Hippocampal formation (tissue), 2 donors: ENCODE measurements at places on chromosomes 6 and 20.

DNA sequence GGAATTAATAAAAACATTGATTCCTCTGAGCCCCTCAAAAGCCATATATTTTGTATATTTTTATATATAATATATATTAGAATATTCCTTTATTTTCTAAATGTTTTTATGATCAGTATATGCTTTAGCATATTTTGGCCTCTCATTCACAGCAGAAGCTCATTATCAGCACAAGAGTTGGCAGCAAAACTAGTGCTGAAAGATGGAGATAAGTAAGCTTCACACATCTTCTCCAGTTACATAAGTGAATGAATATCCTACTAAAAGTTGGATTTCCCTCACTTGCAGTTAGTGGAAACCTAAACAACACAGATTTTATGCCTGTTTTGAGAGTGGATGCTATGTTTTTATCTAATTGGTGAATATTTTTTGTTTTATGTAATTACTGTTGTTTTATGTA, 1303.8 kb upstream of the ADGRB3 start:
- no peak for DNase-seq

DNA sequence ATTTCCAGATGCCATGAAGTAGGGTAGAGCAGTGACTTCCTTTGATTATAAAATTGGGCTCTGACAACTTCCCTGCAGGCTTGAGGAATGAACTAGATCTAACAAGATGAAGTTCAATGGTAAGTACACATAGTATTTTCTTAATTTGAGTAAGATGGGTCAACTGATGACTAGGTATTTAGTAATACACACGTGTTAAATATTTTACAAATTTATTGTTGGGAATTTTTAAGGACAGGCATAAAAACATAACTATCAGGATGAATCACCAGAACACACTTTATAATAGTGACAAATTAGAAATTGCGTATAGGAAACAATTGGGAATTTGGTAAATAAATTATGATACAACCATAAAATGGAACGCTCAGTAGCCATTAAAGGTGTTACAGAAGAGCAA, 762.4 kb upstream of the SLC35B3 start:
- no peak for DNase-seq

DNA sequence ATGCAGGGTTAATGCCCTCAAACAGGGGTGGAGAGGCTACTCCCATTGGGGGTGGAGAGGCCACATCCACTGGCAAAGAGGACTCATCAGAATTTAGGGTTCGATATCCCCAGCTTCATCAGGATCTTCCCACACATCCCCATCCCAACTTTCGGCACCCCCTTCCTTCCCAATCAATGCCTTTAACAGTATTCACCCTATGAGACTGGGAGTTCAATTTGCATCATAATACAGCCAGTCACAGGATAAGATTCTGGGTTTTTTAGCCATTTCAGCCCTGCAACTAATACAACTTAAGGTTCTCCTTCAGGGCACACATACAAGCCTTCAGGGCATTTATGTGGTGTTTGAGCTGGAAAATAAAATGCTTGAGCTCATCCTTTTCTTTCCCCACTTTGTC, 80.9 kb downstream of the GMDS start:
- DNase-seq, result no peak

- DNase-seq, result no peak
Measured at GRCh38 chr6:106122306-106122918, 36.3 kb downstream of the PRDM1 start.

- peak; percentile 7 for DNase-seq
Measured at GRCh38 chr6:54717849-54718455, 128.6 kb upstream of the FAM83B start.

DNA sequence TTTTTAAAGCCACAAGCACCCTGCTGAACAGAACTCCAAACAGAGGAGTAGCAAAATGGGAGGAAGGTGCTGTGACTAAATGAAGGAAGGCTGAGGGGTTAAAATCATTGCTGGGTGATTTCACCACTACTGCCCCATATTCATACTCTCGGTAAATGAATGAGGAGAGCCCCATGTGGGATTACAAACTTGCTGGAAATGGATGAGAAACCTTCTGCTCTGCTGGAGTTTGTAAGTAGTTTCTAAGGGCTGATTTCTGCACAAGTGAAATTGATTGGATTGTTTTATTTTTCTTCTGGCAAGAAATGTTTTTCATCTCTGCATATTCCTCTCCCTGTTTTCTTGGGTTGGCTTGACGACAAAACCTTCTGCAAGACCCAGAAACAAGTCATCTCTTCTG, 533.5 kb upstream of the MMS22L start:
- DNase-seq, result no peak

GRCh38 chr20:58054780-58055373, 173.6 kb downstream of the ANKRD60 start:
- DNase-seq, result no peak

GRCh38 chr6:148649454-148649963, 97.3 kb upstream of the UST start:
- DNase-seq, result no peak

- no peak for DNase-seq
Measured at GRCh38 chr20:45445805-45446562, 23.6 kb upstream of the WFDC2 start.

DNA sequence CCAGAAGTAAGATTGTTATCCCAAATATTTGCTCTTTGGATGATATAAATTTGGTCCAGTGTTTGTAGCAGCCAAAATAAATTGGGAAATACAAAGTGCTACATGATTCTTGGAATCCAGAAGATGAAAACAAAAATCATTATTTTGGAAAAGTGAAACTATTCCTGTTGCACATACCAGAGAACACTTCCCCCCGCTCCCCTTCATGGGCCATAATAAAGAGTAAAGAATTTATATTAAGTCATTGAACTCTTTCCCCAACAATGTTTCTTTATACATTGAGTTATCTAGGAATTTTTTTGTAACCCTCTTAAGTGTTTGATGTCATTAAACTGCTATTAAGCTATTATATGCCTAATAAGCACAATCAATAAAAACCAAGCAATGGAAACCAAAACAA, 490.4 kb upstream of the HS3ST5 start:
- no peak for DNase-seq

DNA sequence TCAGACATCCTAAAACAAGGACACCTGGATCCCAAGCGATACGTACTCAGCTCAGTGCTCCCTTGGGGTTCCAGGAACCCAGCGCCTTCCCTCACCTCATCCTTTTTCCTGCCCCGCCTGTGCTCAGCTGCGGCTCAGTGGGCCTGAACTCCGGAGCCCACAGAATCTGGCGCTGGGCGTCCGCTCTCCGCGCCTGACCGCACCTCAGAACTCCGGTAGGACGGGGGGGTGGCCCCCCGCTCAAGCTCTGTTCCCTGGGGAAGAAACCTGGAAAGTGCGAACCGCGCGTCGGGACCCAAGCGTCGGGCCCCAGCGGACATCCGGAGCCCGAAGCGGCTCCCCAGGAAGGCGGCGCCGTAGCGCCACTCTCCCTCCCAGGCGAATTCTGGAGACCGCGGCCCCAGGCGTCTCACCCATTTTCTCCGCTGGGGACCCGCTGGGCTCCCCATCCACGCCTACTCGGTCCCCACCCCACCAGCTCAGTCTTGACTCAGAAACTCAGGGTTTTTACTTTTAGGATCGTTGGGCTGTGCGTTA, 336 bp upstream of the LY6G5C start:
- DNase-seq, result peak; percentile 23

GRCh38 chr20:60331688-60332300, 373.6 kb downstream of the CDH26 start:
- DNase-seq, result peak; percentile 34

GRCh38 chr6:39892490-39893129, 41.7 kb downstream of the MOCS1 start:
- DNase-seq, result peak; percentile 45

GRCh38 chr20:25399037-25399430, 8.4 kb upstream of the ABHD12 start:
- DNase-seq, result peak; percentile 87

- DNase-seq, result no peak
Measured at GRCh38 chr6:9409126-9409525, 973.8 kb upstream of the SLC35B3 start.

- no peak for DNase-seq
Measured at GRCh38 chr6:52579006-52579660, 2.3 kb upstream of the TRAM2 start.

GRCh38 chr6:15924893-15925292, 204.0 kb upstream of the MYLIP start:
- no peak for DNase-seq

GRCh38 chr6:12270551-12271230, 19.5 kb upstream of the EDN1 start:
- no peak for DNase-seq

GRCh38 chr6:37038292-37039198, 33.1 kb downstream of the FGD2 start:
- DNase-seq, result peak; percentile 13

DNA sequence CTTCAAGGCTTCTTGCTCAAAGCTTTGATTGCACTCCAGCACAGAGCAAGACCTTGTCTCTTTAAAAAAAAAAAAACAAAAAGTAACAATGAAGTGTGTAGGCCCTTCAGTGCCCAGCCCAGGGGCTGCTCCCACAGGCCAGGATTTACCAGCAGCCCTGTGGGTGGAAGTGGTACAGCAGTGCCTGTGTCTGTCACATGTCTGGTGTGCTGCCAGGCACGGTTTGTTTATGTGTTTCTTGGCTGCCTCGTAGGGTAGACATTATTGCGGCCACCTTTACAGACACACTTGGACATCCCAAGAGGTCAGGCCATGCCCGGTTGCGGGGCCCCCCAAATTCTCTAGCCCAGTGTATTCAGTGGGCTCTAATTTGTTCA, 12.7 kb downstream of the DYNLRB1 start:
- peak; percentile 40 for DNase-seq

DNA sequence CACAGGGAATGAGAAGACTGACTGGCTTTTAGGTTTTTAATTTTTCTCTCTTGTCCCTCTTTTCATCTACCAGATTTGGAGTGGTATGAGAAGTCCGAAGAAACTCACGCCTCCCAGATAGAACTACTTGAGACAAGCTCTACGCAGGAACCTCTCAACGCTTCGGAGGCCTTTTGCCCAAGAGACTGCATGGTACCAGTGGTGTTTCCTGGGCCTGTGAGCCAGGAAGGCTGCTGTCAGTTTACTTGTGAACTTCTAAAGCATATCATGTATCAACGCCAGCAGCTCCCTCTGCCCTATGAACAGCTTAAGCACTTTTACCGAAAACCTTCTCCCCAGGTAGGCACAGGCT, 644 bp downstream of the MAD2L1BP start:
- DNase-seq, result no peak

DNA sequence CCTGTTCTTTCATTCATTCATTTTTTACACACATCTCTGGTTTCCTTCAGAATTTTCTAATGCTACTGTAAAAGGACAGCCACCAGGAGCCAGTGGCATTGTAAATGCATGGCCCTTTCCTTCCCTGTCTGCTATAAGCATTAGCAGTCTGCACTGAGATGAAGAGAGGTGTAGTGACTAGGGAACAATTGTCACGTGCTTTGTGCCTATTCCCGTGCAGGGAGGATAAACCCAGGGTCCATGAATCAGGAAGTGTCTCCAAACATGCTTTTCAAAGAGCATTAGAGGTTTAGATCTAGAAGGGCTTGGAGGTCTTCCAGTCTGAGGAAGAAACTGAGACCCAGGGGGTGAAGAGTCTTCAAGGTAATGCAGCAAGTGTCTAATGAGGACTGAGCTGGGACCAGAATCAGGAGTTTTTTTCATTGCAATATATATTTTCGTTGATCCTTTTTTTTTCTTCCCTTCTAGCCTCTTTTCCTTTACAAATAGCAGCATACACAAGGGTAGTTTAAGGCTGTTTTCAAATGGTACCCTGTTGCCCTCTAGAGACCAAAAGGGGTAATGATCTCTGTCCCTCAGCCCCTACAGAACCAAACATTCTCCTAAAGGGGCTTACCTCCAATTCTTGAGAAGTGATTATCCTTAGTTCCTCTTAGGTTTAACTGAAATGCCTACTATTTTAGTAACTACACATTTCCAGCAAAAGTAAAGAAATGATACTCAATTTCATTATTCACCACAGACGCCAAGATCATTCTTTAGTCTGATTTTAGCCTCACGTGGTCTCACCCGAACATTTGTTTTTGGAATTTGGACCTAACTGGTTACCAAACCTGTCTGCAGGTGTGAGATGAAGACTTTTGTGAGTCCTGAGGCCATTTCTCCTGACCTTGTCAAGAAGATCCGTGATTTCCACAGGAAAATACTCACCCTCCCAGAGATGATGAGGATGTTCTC, 6.6 kb downstream of the TRIM15 start:
- DNase-seq, result peak; percentile 33

- DNase-seq, result no peak
Measured at GRCh38 chr20:62736407-62737071, 27.9 kb downstream of the NTSR1 start.

- DNase-seq, result no peak
Measured at GRCh38 chr20:52231230-52231746, 39.7 kb upstream of the ZFP64 start.

- no peak for DNase-seq
Measured at GRCh38 chr20:35235881-35236280, 9.4 kb downstream of the MMP24 start.

GRCh38 chr6:27592481-27593199, 119.7 kb upstream of the ZNF184 start:
- DNase-seq, result no peak

GRCh38 chr20:62284448-62284847, 18.3 kb upstream of the ADRM1 start:
- no peak for DNase-seq

- DNase-seq, result no peak
Measured at GRCh38 chr6:135481783-135482369, 15.7 kb downstream of the AHI1 start.

- no peak for DNase-seq
Measured at GRCh38 chr6:34094474-34095135, 51.3 kb downstream of the GRM4 start.

- no peak for DNase-seq
Measured at GRCh38 chr20:8648466-8648865, 420.4 kb upstream of the PLCB4 start.

DNA sequence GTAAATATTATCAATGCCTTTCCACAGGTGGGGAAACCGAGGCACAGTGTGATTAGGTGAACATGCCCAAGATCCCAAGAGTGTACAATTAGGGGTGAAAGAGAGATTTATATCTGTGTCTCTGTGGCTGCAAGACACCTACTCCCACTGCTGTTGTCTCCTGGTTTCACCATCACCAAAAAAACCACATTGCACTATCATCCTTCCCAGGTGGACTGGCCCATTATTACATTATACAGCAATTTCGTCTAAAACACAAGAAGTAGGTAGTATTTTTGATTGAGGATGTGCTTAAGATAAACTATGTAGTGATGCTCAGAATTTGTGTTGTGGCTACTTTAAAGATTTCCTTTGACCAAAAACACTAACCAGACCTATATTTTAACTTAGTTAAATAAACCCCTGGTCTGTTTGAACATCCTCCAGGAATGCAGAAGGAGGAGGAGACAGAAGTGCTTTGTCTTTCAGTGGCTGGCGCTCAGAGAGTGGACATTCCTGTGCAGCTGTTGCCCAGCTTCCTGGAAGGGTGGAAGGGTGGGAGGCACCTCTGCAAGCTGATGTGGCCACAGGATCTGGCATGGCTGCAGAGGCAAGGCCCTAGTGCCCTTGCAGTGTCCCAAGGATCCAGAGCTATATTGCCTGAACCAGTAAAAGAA, 23.8 kb downstream of the DCBLD1 start:
- no peak for DNase-seq

DNA sequence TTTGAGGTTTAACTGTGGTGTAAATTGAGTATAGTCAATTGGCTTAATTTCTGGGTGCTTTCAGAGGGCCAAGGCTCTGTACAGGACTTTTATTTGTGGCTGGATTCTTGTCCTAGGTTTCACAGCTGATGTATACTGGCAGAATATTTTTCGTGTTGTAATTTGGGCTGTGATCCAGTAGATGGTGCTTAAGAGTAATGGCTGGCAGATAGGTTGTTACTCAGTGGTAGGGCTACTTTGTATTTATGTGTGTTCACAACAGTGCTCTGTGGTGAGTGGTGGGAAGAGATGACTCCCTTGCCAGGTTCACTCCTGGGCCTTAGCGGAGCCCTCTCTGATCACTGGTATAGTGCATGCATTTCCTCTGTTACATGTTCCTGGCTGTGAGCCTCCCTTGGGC, 34.5 kb upstream of the FERMT1 start:
- no peak for DNase-seq
